ENCODE measurements at places on chromosomes 7 and 10.

DNA sequence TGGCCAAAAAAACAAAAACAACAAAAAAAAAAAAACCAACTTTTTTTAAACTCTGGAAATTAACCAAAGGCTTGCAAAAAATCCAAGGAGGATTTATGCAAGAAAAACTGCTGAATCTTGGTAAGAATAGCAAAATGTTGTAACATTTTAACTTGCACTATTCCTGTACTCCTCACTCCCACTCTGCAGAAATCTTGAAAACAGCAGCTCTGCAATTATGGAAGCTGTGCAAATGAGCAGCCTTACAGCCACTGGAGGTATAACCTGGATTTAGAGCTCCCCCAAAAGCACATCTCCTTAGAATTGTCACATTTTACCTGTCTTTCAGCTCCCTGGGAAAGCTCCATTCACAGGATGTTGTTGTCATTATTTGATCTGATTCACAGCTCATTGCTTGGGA lies 41.8 kb upstream of the LRGUK start:
- no peak for DNase-seq

- no peak for DNase-seq
Measured at GRCh38 chr7:31336202-31337001, 4.1 kb downstream of the NEUROD6 start.

GRCh38 chr7:81235997-81236396 lies 317.1 kb upstream of the SEMA3C start:
- DNase-seq: no peak

DNA sequence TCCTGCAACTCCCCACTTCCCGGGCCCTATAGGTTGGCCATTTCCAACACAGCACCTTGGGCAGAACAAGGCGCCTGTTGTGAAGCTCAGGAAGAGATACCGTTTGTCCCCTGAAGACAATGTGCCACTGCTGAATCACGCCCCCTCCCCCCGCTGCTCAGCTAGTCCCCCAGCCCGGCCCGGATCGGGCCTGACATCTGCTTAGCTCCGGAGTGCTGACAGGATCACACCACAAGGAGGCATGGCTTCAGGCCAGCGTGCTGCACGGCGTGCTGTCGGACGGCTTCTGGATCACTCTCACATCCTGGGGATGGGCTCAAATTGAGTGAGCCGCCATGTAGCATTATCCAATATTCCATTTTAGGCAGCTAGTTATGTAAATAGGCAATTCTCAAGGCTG lies 62.1 kb upstream of the EFCAB10 start:
- DNase-seq: no peak

DNA sequence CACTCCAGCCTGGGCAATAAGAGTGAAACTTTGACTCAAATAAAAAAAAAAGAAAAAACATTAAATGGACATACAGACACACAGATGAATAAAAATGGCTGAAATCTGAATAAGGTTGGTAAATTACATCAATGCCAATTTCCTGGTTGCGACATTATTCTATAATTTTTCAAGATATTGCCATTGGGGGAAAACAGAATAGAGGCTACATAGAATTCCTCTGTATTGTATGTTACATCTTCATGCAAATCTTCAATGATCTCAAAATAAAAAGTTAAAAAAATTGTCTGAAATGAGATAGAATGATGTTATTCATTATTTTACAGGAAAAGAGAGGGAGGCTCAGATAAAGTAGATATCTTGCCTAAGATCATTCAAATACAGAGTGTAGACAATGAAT lies 234.0 kb downstream of the SDHAF3 start:
- no peak for DNase-seq

GRCh38 chr7:36272567-36273269 lies 116.9 kb upstream of the ANLN start:
- no peak for DNase-seq

GRCh38 chr10:16644146-16644545 lies 122.5 kb upstream of the C1QL3 start:
- no peak for DNase-seq

GRCh38 chr10:86311906-86312305 lies 54.7 kb downstream of the GRID1 start:
- no peak for DNase-seq

DNA sequence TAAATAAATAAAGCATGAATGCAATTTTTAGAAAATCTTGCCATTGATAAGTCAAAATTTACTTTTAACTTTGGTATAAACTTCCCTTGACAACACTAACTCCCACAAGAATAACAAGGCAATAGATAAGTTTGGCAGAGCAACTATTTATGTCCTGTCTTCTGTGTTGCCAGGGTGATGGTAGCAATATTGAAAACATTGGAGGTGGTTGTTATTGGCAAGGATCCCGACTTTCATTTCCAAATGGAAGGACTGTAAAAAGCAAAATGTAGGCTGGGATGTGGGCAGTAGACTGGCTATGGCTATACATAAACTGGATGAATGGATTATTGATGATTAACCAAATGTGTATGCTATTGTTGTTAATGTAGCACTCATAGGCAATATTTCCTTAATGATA lies 134.9 kb upstream of the CACNA2D1 start:
- DNase-seq: no peak

DNA sequence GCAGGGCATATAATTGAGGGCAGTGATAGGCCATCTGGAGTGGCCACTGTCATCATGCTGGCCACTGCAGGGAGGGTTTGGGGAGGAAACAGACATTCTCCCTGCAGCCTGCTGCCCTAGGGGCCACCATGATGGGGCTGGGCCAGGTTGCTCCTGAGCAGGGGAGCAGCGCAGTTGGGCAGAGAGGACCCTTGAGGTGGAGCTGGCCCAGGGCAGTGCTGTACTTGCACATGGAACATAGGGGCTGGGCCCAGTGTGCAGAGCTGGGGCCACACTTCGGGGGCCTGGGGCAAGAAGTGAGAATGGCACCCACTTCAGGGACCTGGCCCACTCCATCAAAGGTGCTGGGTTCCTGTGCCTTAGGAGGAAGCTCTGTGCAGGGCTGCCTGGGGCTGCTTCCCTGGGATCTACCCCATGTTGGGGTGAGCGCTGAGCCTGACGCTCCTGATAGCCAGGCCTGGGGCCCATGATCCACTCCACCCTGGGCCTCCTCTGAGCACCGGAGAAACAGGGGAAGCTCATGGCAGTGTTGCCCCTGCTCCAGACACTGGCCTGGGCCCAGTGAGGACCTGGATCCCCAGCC lies 21.3 kb upstream of the NUB1 start:
- no peak for DNase-seq

- no peak for DNase-seq
Measured at GRCh38 chr10:121662945-121663917, 65.0 kb upstream of the FGFR2 start.

DNA sequence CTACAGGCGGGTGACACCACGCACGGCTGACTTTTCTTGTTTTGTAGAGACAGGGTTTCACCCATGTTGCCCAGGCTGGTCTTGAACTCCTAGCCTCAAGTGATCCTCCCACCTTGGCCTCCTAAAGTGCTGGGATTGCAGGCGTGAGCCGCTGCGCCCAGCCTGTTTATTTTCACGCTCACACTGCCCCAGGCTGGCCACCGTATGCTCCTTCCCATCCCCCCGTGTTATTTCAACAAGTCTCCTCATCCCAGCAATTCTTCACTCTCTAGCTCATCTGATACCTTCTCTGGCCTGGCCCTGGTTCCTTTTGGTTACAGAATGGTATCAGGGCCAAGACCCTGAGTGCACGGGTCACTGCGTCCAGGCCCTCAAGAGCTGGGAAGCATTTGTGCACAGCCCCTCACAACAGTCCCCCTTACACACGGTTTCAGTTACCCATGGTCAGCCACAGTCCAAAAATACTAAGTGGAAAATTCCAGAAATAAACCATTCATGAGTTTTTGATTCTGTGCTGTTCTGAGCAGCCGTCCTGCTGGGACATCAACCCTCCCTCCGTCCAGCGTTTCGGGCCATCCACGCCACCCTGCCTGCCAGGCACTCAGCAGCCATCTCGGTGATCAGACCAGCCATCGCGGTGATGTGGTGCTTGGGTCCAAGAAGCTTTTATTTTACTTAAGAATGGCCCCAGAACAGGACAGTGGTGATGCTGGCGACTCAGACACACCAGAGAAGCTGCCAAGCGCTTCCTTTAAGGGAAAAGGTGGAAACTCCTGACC lies 8.9 kb downstream of the COX19 start:
- no peak for DNase-seq

DNA sequence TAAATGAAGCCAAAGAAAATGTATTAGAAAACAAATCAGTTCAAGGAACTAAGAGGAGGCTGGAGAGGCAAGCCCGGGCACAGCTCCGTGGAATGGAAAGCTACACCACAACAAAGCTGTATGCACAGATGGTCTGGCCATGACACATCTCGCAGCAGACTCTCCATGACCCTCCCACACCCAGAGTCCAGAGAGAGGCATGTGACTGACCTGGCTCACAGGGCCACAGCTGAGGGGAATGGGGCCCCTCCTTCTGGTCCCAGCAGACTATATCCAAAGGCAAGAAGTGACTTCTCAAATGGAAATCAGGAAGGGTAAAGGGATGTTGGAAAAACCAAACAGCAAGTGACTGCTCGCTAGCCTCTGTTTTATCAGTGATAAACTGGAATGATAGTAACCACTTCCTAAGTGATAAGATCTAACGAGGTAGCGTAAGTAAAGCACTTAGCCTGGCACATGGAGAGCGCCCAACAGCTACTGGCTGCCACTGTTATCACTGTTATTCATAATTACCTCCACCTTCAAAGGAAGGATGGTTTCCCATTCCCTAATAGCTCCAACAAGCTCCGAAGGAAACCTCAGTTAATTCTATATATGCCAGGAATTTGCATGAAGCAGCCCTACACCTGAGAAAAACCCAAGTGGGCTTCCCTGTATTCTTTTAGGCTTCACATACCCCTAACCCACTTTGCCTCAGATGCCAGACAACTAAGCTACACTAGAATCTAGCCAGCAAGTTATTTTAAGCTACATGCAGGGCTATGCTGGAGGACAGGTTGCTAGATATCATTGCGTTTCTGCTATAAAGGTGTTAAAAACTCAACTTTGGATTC lies 8.4 kb downstream of the OSBPL3 start:
- DNase-seq: no peak

DNA sequence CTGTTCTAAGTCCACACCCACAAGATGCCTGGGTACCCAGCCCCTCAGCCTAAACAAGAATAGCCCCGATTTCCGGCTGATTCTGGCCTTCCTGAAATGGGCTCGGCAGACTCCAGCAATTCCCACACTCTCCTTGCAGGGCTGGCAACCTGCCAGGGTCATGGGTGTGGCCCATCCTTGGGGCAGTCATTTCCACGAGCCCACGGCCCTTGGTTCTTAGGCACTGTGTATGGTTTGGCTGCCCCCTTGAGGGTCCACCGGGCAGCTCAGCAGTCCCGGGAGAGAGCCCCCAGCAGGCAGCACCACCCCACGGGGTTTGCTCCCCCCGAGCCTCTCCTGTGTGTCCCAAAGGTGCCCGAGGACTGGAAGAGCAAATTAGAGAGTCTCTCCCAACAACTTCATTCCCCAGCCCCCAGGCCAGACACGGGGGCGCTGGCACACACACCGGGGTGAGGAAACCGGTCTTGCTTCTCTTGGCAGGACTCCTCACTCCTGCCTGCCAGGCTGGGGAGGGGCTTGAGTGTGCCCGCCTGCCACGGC lies 142.2 kb downstream of the EMX2 start:
- no peak for DNase-seq

DNA sequence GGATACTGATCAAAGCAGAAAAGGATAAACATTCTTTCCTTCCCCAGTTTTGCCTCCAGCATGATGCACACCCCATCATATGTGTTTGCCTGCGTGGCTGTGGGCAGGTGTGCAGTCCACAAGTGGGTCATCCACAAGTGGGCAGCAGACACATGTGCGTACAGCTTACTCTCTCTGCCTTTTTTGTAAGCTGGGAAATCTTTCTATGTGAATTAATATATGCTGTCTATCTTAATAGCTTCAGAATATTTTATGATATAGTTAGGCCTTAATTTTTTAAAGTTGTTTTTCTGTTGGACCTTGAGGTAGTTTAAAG lies 80.1 kb downstream of the INPP5A start:
- DNase-seq: no peak

DNA sequence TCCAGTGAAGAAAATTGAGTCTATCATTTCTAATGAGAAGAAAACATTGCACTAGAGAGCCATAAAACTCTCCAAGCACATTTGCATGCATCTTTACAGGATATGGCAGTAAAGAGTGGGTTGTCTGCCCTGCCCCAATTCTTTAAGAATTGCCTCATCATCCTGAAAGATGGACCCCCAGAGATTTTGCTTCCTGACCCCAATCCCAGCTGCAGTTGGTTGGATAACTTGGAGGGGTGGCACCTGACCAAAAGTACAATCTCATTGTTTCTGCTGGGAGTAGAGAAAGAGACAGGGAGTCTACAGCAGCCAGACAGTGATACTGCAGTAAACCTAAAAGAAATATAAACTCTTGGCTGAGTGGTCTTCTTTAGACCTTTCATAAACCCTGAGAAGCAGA lies 49.1 kb upstream of the ADCY1 start:
- no peak for DNase-seq

DNA sequence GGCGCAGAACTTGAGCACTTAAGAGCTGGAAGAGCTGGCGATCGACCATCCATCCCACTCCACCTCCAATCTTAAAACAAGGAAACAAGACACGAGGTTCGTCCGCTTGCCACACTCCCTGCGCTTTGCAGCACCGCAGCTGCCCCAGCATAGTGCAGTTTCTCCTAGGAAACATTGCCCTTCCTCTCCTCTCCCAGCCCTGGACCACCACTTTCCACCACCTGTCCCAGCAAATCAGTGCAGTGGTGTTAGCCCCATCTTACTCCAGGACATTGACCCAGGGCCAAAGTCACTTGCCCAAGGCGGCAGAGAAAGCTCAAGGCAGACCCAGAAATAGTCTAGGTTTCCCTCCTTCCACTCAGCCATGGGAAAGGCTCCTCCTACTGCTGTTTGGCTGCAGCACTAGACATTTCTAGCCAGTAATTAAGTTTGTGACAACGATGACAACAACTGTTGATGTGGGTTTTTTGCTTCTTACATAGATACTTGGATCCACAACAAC lies 1.5 kb upstream of the PARD3 start:
- no peak for DNase-seq

DNA sequence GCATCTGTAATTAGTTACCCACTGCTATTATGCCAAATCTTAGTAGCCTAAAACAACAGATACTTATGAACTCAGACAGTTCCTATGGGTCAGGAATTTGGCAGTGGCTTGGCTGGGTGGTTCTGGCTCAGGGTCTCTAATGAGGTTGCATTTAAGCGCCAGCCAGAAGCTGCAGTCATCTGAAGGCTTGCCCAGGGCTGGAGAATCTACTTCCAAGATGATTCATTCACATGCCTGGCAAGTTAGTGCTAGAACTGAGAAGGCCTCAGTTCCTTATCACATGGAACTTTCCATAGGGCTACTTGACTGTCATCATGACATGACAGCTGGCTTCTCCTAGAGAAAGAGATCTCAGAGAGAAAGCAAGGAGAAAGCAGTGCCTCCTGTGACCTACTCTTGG lies 121.3 kb downstream of the AVL9 start:
- no peak for DNase-seq
